ENCODE measurements at places on chromosomes 12 and 14. TPM values are rescaled to one million over a fixed set of nuclear protein-coding genes. Genes with fewer than 3 reads are reported as not detected.

Gene PRKD1
- 0.54 TPM for total RNA-seq

Gene KLHDC2
- total RNA-seq, result 48.7 TPM

Gene LIN7A
- total RNA-seq, result 41.9 TPM

Gene GPD1
- total RNA-seq, result 0.81 TPM

Gene CIROP
- total RNA-seq, result not detected

Gene KRT72
- not detected for total RNA-seq

Gene DAO
- not detected for total RNA-seq

Gene CLEC14A
- 0.96 TPM for total RNA-seq

Gene DHRS2
- total RNA-seq, result 0.42 TPM

DNA sequence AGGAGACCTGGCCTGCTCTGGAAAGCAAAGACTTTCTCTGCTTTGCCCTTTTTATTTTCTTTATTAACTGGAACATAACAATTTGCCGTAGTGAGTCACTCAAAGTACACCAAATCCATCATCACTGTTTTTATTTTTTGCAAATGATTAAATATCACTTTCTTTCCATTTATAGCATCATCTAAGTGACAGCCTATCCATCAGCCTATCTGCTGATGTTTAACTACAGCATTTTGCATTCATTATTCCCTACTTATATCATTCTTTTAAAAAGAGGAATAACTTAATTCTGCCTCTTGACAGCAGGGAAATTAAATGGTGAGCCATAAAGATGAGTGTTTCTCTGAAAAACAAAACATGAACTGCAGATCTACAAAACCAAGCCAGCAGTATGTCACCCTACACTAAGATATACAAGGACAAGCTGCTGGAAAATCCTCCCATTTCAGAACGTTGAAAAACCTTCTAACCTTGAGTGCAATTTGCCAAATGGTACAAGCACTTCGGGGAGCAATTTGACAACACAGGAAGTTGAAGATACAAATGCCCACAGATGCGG is 821.3 kb upstream of the TMEM132C start:
- H3K4me3 ChIP-seq, result no peak overlapping the region
- peaks cover 2% of the 10 kb centered on the region for H3K4me1 ChIP-seq
- H3K27me3 ChIP-seq, result no peaks in the 10 kb centered on the region
- no peak for DNase-seq
- H3K27ac ChIP-seq, result no peak overlapping the region

- H3K4me1 ChIP-seq, result peaks cover 26% of the 10 kb centered on the region
- no peak overlapping the region for H3K27ac ChIP-seq
- no peaks in the 10 kb centered on the region for H3K36me3 ChIP-seq
- DNase-seq, result no peak
Observed at GRCh38 chr12:51955702-51956101, 4.2 kb downstream of the ACVR1B start.

- H3K4me1 ChIP-seq, result peaks cover 10% of the 10 kb centered on the region
- peaks cover 8% of the 10 kb centered on the region for H3K27me3 ChIP-seq
- no peak overlapping the region for H3K4me3 ChIP-seq
- no peaks in the 10 kb centered on the region for H3K36me3 ChIP-seq
- no peak overlapping the region for H3K27ac ChIP-seq
Observed at GRCh38 chr14:22554498-22555383, 34.3 kb downstream of the DAD1 start.

DNA sequence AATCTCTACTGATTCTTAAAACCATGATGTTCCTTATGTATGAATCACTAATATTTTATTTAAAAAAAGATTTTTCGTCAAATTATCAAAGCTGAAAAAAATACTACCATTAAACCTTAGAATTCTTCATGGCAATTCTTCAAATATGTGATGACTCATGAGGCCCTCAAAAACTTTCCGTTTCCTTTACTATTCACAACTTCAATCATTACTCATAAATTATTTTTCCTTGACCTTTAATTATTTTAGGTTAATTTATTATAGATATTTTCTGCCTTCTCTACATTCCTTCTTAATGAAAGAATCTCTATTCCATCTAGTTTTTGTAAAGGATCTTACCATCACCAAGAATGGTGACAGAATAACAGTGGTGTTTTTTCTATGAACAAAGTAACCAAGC is 162.1 kb upstream of the SOX5 start:
- H3K36me3 ChIP-seq, result no peaks in the 10 kb centered on the region
- H3K27me3 ChIP-seq, result no peaks in the 10 kb centered on the region
- no peak overlapping the region for H3K4me3 ChIP-seq
- peaks cover 5% of the 10 kb centered on the region for H3K4me1 ChIP-seq

- no peaks in the 10 kb centered on the region for H3K27me3 ChIP-seq
- H3K27ac ChIP-seq, result no peak overlapping the region
- DNase-seq, result no peak
Observed at GRCh38 chr12:89576572-89577220, 50.8 kb upstream of the POC1B start.

DNA sequence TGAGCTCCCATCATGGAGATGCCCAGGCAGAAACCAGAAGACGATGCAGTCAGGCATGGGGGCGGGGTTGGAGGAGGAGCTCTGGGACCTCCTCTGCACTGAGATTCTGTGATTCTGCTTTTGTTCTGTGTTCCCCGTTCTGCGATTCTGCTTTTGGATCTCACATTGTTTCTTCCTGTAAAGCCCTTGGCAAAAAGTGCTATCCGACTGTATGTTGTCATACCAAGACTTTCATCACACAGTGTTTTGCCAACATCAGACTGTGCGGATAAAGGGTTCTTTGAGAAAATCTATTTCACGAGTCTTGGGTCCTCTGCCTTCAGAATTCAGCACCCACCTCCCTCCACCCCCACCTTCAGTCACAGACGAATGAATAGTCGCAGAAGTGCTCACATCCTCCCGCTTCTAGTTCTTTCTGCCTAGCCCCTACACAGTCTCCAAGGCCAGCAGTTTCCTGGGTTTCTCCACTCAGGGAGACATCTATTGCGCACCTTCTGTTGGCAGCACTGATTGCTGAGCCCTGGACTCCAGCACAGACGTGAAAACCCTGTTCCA is 24.7 kb upstream of the PWP1 start:
- H3K36me3 ChIP-seq, result no peaks in the 10 kb centered on the region
- no peak overlapping the region for H3K27ac ChIP-seq
- peaks cover 6% of the 10 kb centered on the region for H3K27me3 ChIP-seq

GRCh38 chr14:70130482-70130881 is 58.3 kb downstream of the SLC8A3 start:
- H3K4me3 ChIP-seq, result no peak overlapping the region
- H3K27me3 ChIP-seq, result peaks cover 2% of the 10 kb centered on the region
- DNase-seq, result no peak
- no peak overlapping the region for H3K27ac ChIP-seq
- H3K4me1 ChIP-seq, result no peaks in the 10 kb centered on the region
- no peaks in the 10 kb centered on the region for H3K36me3 ChIP-seq

DNA sequence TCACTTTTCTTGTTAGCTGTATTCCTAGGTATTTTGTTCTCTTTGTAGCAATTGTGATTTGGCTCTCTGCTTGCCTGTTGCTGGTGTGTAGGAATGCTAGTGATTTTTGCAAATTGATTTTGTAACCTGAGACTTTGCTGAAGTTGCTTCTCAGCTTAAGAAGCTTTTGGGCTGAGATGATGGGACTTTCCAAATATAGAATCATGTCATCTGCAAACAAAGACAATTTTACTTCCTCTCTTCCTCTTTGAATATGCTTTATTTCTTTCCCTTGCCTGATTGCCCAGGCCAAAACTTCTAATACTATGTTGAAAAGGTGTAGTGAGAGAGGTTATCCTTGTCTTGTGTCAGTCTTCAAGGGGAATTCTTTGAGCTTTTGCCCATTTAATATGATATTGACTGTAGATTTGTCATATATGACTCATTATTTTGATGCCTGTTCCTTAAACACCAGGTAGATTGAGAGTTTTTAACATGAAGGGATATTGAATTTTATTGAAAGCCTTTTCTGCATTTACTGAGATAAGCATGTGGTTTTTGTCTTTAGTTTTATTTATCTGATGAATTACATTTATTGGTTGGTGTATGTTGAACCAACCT is 26.7 kb downstream of the CLECL1 start:
- H3K4me1 ChIP-seq, result peaks cover 3% of the 10 kb centered on the region
- peaks cover 2% of the 10 kb centered on the region for H3K27me3 ChIP-seq
- no peak overlapping the region for H3K27ac ChIP-seq
- no peak for DNase-seq
- H3K36me3 ChIP-seq, result no peaks in the 10 kb centered on the region
- H3K4me3 ChIP-seq, result no peak overlapping the region

DNA sequence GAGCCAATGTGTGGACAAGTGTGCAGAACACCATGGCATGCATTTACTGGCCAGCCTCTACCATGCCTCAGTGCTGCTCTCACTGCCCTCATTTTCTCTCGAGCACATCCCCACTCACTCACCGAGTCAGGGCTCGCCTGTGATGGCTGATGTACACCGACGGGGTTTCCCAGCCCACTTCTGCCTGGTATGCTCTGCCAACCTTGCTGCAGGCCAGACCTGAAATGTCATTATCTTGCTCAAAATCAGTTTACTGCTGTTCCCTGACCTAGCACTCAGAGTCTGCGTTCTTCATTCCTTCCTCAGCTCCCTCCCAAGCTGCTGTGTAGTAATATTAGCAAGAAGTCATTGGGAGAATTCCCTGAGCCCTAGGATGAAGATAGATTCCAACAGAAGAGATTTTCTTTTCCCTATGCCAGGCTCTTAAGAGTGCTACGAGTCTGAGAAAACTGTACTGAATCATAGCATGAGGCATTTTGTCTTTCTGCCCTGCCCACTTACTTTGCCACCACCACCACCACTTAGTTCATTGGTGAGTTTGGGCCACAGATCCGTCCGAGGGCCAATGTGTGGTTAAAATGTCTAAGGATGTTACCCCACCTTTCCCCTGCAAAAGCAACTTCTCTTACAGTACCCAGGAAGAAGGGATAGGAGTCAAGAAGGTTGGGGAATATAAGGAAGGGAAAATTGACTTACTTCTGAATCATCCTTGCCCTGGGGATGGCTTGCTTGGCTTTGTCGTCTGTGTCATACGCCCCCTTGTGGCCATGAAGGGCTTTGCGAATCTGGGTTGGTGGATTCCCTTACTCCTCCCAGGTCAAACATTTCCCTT is 51.0 kb downstream of the BMAL2 start:
- H3K36me3 ChIP-seq, result no peaks in the 10 kb centered on the region
- H3K27ac ChIP-seq, result no peak overlapping the region
- H3K4me3 ChIP-seq, result no peak overlapping the region
- peak; percentile 84 for DNase-seq
- no peaks in the 10 kb centered on the region for H3K27me3 ChIP-seq

- H3K27me3 ChIP-seq, result no peaks in the 10 kb centered on the region
- H3K4me1 ChIP-seq, result no peaks in the 10 kb centered on the region
- DNase-seq, result no peak
- H3K27ac ChIP-seq, result no peak overlapping the region
Observed at GRCh38 chr12:87015352-87015751, 759.2 kb upstream of the MGAT4C start.

DNA sequence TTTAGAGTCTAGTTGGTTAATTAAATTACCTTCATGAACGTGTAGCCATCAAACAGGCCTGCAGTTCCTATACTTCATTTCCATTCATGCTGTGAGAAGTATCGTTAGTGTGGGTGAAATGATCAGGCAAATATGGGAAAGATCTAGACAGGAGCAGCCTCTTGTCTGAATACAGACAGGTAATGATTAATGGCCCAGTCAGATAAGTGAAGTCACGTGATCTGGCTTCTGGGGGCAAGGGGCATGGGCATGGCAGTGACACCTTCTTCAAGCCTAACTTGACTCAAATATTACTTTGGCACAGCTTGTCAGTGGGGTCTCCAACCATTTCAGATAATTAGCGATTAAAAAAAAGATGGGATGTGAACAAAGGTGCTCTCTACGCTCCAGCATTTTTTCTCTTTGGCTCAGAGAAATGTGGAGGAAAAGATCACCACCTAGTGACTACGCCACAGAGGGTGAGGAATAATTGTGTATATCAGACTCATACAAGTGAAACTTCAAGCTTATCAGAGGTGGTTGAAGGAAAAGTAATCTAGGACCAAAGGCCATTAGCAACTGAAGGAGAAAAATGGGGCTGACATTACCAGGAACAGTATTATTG is 17.8 kb downstream of the GUCY2C start:
- H3K4me1 ChIP-seq, result no peaks in the 10 kb centered on the region
- no peak overlapping the region for H3K27ac ChIP-seq
- H3K4me3 ChIP-seq, result no peak overlapping the region
- DNase-seq, result no peak

DNA sequence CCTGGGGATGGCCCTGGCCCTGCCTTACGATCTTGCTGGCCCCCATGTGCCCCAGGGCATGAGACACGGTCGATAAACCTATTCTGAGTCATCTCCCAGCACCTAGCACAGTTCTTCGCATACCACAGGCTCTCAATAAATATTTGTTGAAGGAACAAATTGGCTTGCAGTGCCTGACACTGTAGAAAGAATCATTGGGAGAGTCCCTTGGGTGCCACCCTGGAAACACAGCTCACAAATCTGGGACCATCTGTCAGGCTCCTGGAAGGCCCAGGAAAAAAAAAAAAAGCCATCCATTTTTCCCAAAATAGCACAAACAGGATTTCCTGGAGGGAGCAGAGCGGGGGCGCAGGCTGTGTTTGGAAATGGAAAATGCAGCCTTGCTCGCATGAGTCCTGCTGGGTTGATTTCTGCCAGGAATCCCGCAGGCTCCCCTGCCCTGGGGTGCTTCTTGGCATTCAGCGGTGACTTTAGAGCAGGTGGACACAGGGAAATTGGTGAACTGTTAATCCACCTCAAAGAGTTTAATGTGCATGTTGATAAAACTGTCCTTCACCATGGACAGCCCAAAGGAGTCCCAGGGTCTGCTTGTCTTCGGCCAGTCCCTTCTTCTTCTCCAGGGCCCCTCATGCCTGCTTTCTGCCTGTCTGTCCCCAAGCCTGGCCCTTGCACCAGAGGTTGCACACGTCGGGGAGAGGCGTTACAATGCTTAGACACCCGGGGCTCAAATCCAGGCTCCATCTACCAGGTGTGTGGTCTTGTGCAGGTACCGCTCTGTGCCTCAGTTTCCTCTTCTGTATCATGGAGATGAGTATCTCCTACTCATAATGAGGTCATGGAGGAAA is 106.1 kb upstream of the RFLNA start:
- H3K27me3 ChIP-seq, result peaks cover 10% of the 10 kb centered on the region
- peak overlapping the region; percentile 99 for H3K27ac ChIP-seq
- H3K4me1 ChIP-seq, result peaks cover 50% of the 10 kb centered on the region
- H3K4me3 ChIP-seq, result peak overlapping the region; percentile 70
